Retinal pigment epithelial cell (primary cell): ENCODE measurements at places on chromosomes 12 and 14.

GRCh38 chr12:47314996-47315395 lies 235.2 kb upstream of the AMIGO2 start:
- DNase-seq, result no peak

- no peak for DNase-seq
Observed at GRCh38 chr14:34781242-34781641, 66.8 kb upstream of the CFL2 start.

- no peak for DNase-seq
Observed at GRCh38 chr12:109555431-109556315, 17.6 kb downstream of the MMAB start.

DNA sequence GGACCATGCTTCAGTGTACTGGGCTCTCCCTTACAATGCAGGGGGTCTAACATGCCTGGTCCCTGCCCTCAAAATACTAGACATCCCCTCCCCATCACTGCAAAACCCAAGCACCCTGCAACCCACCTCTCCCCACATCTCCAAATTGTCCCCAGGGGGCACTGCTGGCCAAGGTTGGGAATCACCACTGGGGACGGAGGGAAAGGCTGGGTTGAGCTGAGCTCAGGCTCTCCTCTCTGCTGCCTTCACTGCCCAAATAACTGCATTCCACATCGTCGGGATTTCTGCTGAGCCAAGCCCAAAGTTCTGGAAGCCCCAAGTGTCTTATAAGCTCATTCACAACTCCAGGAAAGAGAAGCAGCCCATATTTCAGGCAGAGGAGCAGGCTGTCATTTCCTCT lies 69.6 kb downstream of the NT5DC3 start:
- DNase-seq, result no peak
